ENCODE measurements at places on chromosomes 1 and 21.

GRCh38 chr1:239434181-239434580 is 47.8 kb downstream of the CHRM3 start:
- no peak overlapping the region for H3K27ac ChIP-seq
- H3K4me1 ChIP-seq: no peaks in the 10 kb centered on the region
- no peak for DNase-seq
- H3K36me3 ChIP-seq: no peaks in the 10 kb centered on the region
- no peak overlapping the region for H3K4me3 ChIP-seq
- H3K27me3 ChIP-seq: peaks cover 11% of the 10 kb centered on the region

DNA sequence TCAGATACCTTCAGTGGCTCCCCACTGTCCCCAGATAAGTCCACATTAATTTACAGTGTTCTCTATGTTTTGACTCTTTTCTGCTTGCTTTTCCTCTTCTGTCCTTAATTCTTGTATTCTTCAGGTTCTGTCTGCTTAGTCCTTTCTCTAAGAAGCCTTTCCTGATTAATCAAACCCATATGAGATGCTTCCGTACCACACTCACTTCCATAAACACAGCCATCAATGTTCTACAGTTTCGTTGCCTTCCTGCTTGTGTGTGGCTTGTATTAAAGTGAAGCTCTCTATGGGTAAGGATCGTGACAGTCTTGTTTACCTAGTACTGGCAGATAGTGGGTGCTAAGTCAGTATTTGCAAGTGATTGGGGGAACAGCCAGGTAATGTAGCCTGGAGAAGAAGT is 75.9 kb downstream of the PRDM2 start:
- H3K27me3 ChIP-seq: no peaks in the 10 kb centered on the region
- H3K4me1 ChIP-seq: peaks cover 29% of the 10 kb centered on the region
- no peak for DNase-seq
- no peak overlapping the region for H3K4me3 ChIP-seq
- no peak overlapping the region for H3K27ac ChIP-seq

- no peak for DNase-seq
- peaks cover 13% of the 10 kb centered on the region for H3K27me3 ChIP-seq
- H3K4me1 ChIP-seq: peaks cover 7% of the 10 kb centered on the region
- H3K36me3 ChIP-seq: peaks cover 2% of the 10 kb centered on the region
These were observed 3.5 kb downstream of the SLC2A7 start for GRCh38 chr1:9022773-9023172.

DNA sequence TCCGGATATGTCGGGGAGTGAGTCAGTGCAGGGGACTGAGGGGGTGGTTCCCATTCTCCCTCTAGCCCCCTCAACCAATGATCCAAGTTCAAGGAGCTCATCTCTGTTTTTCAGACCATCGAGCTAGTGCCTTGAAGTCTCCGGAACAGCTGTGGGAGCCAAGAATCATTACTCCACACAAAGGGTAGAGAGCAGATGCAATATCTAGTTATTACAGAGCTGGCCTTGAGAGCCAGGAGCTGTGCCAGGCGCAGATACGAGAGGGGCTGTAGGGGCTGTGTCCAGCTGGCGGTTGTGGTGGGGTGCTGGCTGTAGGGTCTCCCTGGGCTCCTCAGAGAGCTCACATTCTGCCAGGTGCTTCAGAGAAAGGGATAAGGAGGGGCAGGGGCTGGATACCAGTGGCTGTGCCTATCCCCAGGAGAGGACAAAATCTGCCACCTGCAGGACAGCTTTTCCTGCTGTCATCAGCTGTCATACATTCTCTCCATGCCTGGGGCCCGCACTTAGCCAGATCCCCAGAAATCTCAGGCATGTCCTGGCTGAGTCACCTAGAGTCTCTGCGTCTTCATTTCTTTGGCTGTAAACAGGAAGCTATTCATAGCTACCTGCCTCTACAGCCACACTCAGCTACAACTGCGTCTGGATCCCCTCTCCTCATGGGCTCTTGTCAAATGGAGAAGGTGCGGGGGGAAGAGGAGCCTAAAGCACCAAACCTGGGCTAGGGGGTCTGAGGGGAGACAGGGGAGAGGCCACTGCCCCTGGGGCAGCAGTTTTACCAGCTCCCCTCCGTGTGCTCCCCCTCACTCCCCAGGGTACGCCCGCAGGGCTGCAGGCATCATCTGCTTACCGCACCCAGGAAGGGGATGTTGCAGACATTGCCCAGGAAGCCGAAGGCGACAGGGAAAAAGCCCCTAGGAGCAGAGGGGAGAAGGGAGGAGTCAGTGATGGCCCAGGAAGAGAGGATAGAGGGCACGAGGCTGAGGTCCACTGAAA is 2.4 kb upstream of the KISS1 start:
- peaks cover 7% of the 10 kb centered on the region for H3K4me1 ChIP-seq
- no peak for DNase-seq
- no peak overlapping the region for H3K4me3 ChIP-seq
- H3K36me3 ChIP-seq: no peaks in the 10 kb centered on the region
- peak overlapping the region; percentile 82 for H3K27ac ChIP-seq

DNA sequence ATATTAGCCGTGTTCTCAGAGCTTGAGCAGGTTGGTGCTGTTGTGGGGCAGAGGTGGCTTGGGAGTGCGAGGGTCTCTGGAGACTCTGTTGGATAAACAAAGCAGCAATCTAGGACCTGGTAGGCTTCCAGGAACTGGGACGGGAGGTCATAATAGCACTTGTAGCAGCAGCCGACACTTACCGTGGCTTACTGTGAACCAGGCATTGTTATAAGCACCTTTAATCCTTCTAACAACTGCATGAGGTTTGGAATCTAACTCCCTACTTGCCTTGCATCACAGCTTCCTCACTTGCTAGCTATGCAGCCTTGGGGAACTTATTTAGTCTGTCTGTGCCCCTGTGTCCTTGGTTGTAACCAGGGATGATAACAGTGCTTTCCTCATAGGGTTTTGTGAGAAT is 94.9 kb downstream of the NAV1 start:
- H3K4me3 ChIP-seq: no peak overlapping the region
- peaks cover 16% of the 10 kb centered on the region for H3K27me3 ChIP-seq
- H3K4me1 ChIP-seq: peaks cover under 1% of the 10 kb centered on the region
- no peak overlapping the region for H3K27ac ChIP-seq

GRCh38 chr1:174659823-174660222 is 212.1 kb downstream of the GPR52 start:
- H3K27me3 ChIP-seq: no peaks in the 10 kb centered on the region
- no peak for DNase-seq
- no peak overlapping the region for H3K27ac ChIP-seq
- H3K36me3 ChIP-seq: peaks cover 7% of the 10 kb centered on the region
- no peak overlapping the region for H3K4me3 ChIP-seq
- H3K4me1 ChIP-seq: peaks cover 14% of the 10 kb centered on the region

All from T-helper 17 cell (primary cell).